OCI-LY7 (cell line): ENCODE measurements at places on chromosomes 2 and 18. TPM values are rescaled to one million over a fixed set of nuclear protein-coding genes. Genes with fewer than 3 reads are reported as not detected.

The CYP27A1 gene
- total RNA-seq, result 0.23 TPM in 1 of 2 replicates, not detected in the other

The HNMT gene
- not detected in 2 replicates for total RNA-seq

The ABCB11 gene
- total RNA-seq, result 0.04 TPM in 1 of 2 replicates, not detected in the other

The PIEZO2 gene
- 3.3 and 5.6 TPM in 2 replicates for total RNA-seq

GRCh38 chr2:149291881-149292280 is 38.5 kb upstream of the LYPD6 start:
- DNase-seq, result no peak

- DNase-seq, result no peak
These were observed 313.9 kb downstream of the GBX2 start for GRCh38 chr2:235854276-235854675.

DNA sequence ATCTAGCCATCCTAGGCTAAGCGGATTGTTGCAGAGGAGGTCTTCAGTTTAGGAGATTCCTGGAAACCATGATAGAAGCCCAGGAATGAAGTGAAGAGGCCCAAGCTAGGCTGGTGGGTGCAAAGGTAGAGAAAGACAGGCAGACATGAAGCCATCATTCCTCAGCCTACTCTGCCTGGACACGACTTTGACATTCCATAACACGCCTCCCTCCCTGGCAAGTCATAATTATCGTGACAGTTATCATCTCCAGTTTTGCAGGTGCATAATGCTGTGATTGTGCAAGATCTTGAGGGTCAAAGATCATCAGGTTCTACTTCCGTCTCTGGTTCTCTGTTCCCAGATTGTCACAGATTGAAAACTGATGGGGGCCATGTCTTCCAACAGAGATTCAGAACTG is 15.2 kb upstream of the FZD5 start:
- DNase-seq, result no peak
